ENCODE measurements at places on chromosomes 5 and 9.

GRCh38 chr5:74020503-74020902, 394.5 kb downstream of the ARHGEF28 start:
- DNase-seq: no peak

GRCh38 chr5:11251247-11251646, 490.2 kb upstream of the DAP start:
- DNase-seq: no peak

- no peak for DNase-seq
These were observed 911 bp upstream of the PIK3R1 start for GRCh38 chr5:68214482-68215207.

GRCh38 chr5:15959370-15960164, 220.0 kb downstream of the MARCHF11 start:
- DNase-seq: no peak

DNA sequence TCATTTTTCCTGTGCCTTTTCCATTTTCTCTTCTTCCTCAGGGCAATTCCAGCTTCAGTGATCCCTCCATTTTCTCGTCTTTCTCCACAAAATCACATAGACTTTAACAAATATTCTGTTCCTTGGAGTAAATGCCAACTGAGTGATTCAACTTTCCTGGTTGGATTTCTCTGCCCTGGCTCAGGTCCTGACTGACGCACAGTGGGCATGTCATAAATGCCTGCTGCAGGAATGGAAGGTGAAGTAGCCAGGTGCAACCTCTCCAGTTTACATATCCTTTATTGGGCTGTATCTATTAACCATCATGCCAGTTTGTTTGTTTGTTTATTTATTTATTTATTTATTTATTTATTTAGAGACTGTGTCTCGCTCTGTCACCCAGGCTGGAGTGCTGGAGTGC, 95.1 kb downstream of the MEF2C start:
- no peak for DNase-seq

DNA sequence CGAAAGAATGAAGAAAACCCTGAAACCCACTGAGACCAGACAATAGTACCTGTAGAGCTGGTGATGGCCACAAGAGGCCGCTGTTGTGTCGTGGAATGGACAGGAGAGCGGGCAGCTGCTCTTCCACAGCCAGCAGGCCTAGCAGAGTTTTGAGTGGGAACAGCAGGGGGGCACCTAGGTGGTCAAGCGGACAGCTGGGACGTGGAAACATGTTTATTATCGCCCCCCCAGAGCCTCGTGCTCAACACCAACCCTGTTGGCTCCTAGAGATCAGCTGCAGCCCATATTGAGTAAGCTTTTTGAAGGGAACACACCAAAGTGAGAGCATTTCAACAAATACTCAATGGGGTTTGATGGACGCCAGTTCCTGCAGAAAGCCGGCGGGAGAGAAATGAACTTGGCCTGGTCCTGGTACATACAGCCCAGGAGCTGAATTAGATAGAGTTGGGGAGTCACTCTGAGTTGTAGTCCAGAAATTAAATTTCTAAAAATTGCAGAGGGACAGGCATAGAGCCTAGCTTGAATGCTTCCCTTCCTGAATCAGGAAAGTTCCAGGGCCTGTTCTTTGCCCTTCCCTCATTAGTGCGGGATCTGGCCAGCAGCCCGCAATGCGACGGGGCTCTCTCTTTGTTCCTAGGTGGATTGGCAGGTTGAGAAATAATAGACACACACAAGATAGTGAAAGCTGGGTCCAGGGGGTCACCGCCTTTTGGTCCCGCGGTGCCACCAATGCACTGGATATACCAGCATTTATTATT, 33.8 kb downstream of the MFAP3 start:
- peak; percentile 65 for DNase-seq

- DNase-seq: no peak
These were observed 813 bp downstream of the ERMP1 start for GRCh38 chr9:5832071-5832537.

DNA sequence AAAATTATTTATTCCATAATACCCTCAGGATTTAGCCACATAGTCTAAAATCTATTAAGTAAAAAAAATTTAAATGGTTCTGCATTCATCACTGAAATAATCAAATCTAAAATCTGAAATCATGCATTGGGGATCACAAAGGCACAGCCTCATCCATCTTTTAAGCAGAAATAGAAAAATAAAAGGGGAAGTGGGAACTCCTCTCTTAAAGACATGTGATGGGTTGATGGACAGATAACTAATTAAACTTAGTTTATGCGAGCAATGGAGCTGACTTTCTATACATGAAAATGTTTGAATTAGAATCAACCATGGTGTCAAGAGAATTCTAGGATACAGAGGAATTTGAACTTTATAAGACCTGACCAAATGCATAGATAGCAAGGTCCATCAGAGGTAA, 170.5 kb downstream of the GABRB2 start:
- DNase-seq: no peak

DNA sequence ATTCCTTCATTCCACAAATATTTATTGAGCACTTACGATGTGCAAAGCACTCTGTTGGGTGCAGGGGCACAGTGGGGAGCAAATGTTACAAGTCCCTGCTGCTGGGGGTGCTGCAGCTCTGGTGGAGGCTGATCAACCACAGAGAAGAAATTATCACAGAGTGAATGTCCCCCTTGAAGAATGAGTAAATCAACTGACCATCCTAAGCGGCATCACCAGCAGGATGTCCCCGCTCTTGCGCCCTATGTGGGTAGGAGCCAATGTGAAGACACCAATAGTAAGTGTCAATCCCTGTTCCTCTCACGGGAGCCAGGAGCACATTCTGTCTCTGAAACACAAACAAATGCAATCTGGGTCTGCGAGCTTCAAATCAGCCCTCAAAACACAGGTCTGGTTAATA, 47.4 kb upstream of the TBC1D9B start:
- no peak for DNase-seq

DNA sequence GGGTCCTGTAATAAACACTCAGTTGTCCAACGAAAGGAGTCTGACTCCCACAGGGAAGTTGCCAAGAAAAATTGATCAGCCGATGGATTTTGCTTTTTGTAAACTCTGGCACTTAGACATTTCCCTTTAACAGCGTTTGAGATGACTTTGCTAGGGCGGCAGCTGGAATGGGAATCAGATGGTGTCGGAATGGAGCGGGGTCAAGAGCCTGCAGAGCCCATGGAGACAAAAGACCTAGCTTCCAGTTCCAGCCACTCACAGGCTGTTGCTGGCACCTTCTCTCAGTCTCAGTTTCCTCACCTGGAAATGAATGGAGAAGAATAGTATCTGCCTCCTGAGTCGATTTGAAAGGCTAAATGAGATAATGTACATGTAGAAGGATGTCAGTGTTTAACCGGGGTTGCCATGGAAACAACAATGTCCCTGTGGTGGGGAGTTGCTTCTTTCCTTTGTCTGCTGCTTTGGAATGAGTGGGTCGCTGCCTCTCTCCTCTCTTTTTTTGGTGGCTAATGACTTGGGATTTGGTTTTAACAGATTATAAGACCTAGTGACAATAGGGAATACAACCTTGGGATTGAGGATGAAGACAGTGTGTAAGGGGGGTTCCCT, 137.4 kb downstream of the GAS1 start:
- no peak for DNase-seq

GRCh38 chr9:134992755-134993124, 75.0 kb upstream of the FCN1 start:
- DNase-seq: no peak

GRCh38 chr5:124021776-124022175, 509.8 kb downstream of the CSNK1G3 start:
- DNase-seq: no peak

DNA sequence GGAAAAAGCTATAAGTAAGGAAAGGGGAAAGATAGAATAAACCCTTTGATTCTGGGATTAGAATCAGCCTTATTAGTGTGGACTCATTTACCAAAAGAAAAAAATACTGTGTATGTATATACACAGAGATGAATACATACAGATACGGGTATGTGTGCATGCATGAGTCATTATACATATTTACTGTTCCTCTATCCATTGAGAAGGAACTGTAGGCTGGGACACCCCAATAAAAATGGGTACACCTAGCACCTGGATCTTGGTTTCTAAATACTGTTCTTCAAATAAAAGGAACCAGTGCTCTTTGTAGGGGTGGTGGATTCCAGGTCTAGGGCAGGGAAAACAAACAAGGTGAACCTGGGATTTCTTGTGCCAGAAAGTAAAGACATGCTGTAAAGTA, 48.3 kb downstream of the WHRN start:
- DNase-seq: no peak

DNA sequence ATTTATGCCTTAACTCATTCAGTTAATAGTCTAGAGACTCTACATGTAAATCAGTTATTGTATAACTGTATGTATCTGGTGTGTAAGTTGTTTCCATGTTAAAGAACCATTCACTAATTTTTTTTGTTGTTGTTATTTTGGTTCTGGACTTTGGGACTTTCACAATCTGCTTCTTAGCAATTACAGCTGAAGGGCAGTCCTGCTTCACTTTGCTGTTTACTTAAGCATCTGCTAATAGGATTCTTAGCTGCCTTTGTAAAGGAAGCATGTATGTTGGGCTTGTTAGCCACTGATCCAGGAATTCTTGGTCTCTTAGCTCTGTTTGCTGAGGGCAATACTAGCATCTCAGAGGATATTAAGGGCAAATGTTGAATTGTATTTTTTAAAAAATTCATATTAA, 97.0 kb downstream of the FOCAD start:
- no peak for DNase-seq

DNA sequence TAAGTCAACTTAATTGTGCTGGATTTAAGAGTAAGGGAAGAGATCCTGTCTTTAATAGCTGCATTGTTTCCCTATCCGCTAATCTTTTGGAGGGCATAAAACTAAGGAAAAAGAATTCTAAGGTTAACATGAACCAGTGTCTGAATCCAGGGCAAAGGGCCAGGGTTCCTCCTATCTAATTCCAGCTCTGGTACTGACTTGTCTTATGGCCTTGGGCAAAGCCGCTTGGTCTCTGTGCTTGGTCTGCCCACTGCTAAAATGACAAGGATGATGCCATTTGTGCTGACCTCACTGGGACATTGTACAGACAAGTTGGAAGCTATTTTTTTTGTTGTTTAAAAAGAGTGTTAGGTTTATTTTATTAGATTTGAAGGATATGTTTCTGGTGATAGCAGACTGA, 334.7 kb upstream of the PIK3R1 start:
- no peak for DNase-seq

GRCh38 chr5:77443670-77444069, 48.4 kb downstream of the WDR41 start:
- DNase-seq: no peak

GRCh38 chr5:107831612-107832395, 161.1 kb upstream of the EFNA5 start:
- DNase-seq: no peak

DNA sequence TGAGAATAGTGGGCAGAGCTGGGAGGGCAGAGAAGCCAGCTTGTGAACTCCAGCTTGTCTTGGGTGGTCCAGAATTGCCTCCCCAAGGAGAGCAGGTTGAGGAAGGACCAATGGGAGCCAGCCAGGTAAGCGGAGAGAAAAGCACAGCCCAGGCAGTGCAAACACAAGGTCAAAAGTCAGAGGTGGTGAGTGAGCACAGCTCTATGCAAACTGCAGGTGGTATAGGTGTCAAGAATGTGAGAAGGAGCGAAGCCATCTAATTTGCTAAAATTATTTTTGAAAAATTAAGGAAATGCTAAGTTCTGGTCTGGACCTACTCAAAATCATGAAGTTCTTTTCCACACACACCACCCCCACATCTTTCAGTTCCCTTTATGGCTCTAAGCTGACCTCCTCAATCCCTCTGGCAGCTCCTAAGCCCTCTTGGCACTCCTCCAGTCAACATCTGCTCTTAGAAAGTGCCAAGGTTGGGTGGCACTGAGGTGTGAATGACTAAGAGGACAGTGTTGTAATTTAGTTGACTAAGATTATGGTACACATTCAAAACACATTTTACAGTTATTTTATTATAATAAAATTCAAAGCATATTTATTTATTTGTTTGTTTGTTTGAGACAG, 6.6 kb upstream of the OTULINL start:
- no peak for DNase-seq

GRCh38 chr9:76610011-76610352, 151.0 kb downstream of the GCNT1 start:
- DNase-seq: no peak

GRCh38 chr9:128024761-128025308, 42.3 kb downstream of the NAIF1 start:
- no peak for DNase-seq

DNA sequence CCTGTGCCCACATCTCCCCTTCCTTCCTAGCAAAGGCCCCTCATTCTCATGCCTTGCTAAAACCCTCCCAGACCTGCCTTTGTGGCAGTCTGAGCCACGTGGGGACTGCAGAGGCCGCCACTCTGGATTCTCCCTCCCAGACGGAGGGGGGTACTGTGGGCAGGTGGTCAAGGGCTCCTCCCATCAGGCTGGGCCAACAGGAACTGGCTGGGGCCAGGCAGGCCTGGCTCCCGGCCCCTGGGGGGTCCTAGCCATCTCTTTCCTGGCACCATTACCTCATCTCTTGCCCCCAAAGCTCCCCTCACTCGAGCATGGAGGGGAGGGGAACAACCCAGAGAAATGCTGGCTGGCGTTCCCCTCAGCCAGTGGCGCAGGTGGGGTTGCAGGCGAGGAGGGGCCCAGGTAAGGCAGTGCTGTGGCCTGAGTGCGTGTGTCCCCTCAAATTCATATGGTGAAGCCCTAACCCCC, 88.6 kb downstream of the ZNF354C start:
- no peak for DNase-seq

GRCh38 chr5:96569332-96569731, 92.8 kb upstream of the CAST start:
- DNase-seq: no peak

- DNase-seq: no peak
These were observed 202.9 kb downstream of the NXNL2 start for GRCh38 chr9:88737876-88738275.
